ENCODE measurements at places on chromosomes 2 and 18.
A peak's percentile ranks its signal among the peaks of the same experiment; 100 is the strongest.

DNA sequence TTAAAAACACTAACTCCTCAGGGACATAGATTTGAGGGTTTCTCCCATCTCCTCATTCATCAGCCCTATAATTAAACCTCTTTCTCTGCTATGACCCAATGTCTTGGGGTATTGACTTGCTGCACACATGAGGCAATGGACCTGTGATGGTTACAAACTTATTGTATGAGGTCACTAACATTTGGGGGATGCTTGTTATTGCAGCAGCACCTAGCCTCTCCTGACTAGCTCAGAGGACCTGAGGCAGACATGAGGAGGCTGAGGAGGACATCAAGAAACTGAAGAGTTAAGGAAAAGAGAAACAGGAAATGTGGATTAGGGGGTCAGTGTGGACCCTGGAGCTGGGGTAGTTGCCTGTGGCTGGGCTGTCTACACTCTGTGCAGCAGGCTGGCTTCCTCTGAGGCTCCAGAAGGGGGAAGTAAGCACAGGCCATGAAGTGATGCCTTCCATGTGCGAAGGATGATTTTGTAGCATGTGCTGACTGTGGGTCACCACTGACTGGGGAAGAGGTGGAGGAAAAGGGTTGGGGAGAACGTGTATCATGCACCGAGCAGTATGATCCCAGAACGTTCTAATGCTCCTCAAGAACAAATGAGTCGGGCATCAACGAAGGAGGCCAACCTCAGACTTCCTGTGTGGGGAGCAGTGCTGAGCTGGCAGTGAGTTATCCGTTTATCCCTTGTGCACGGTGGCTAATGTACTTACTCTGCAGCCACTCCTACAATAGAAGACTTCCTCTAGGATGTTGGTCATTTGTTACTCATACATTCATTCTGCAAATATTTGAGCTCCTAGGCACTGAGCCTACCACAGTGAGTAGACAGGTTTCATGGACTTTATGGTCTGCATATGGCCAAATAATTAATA lies 42.1 kb upstream of the RFX8 start:
- DNase-seq: no peak

GRCh38 chr2:79638954-79639353 lies 126.1 kb downstream of the CTNNA2 start:
- DNase-seq: no peak

DNA sequence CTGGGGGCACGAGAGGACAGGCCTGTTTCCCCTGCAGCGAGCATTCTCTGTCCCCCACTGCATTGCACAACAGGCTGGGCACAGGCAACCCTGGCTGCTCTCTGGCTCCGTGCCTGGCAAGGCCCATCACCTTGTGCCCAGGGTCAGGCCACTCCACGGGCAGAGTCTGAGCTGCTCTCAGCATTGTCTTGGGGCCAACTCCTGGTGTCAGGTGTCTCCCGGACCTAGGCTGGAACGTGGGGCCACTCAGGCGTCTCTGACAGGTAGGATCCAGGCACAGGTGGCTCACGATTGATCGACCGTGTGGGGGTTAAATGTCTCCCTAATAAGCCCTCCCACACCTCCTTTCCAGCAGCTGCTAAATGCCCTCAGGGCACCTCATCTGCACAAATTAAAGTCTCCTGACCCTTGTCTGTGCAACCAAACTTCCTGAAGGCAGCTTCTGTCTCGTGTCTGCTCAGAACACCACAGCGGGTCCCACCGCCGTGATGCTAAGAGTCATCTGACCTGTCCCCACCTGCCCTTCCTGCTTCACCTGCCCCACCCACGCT lies 66.6 kb upstream of the GPC1 start:
- no peak for DNase-seq

DNA sequence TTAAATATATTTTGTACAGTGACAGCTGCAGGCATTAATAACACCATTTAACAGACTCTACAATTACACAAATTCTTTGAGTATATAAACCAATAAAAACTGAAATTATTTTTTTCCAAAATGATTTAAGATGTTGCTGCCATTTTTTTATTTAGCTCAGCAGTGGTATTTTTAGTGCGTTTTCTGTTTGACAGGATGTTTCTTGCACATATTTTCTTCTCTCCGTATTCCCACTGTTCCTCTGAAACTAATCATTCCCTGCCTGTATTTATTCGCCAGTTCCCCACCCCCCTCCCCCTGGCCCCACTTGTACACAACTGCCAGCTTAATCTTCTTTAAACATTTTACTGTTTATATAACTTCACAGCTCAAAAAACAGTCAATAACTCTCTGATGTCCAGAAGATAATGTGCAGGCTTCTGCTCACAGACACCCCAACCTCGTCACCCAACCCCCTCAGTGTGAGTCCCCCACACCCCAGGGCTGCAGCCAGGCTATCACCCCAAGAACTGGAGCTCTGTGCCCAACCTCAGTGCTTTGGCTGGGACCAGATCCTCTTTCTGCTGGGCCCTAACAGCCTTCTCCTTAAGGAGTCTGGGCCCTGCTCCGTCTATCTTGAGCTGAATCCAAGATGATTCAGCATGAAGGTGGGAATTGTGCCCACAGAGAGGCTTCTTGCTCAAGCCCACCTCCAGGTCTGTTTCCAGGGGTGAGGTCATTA lies 41.6 kb upstream of the MAP4K4 start:
- DNase-seq: no peak

DNA sequence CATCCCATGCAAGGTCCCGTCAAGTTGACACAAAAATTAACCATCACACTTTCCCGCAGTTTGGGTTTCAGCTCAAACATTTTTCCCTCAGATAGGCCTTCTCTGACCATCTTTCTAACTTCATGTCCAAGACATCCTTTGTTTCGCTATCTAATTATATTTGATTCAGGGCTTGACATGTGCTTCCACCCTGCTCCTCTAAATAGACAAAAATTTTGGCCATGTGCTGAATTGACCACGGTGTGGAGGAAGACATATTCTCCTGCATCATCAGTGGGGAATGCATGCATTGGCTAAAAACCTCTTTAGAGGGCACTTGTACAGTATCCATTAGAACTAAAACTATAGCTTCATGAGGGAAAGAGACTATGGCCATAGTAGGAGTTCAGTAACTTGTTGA lies 81.2 kb downstream of the PLCL1 start:
- no peak for DNase-seq

DNA sequence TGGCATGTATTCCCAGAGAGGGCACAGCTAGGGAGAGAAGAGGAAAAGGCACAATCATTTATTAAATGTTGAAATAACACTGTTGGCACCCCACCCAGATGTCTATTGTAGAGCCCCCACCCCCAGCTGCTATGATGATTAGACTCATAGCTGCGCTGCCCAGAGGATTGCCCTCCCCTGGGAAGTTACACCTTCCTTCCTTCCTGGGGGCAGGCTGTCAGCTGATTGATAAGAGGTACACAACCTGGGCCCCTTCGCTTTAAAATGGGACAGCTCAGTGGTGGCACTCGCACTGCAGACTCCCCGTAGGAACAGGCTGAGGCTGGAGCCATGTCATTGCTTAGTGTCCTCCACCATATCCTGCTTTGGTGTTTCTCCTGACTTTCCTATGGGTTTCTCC lies 18.1 kb downstream of the TEX51 start:
- DNase-seq: no peak

- no peak for DNase-seq
Observed at GRCh38 chr2:206305523-206306245, 31.2 kb downstream of the ZDBF2 start.

GRCh38 chr18:49335677-49336076 lies 124.8 kb downstream of the DYM start:
- no peak for DNase-seq

GRCh38 chr2:69773206-69773605 lies 31.3 kb downstream of the ANXA4 start:
- DNase-seq: no peak

GRCh38 chr2:148253685-148254084 lies 232.8 kb downstream of the MBD5 start:
- DNase-seq: no peak

DNA sequence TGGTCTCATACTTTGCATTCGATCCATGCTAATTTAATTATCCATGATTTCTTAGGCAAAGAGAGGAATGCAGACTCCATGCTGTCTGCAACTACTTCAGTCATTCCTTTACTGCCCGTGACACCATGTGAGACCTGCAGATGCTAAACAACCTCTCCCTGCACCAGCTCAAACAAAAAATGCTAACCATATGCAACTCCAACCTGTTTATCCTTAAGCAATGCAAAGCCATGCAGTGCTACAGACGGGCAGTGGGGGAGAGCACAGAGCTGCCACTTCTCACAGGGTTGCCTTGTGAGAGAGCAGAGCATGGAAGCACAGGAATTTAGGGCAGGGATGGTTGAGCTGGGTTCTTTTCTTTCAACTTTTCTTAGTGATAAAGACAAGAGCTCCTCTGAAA lies 74.9 kb upstream of the KLHL14 start:
- no peak for DNase-seq

DNA sequence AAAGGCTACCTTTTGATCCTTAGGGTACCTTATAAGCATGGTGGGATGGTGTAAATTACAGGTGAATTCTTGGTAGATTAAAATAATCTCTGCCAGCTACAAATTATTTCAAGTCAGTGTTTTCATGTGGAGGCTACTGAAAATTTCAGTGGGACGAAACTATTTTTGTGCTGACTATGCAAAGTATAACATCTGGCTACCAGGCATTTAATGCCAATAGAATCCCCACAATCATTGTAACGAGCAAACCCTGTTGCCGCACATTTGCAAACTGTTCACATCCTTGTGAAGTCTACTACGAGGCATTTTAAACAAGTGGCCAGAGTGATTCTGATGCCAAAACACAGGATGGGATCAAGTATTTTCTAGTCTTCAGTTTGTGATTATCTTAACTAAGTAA lies 48.1 kb upstream of the SDC1 start:
- no peak for DNase-seq

- no peak for DNase-seq
Observed at GRCh38 chr18:9874728-9875127, 11.0 kb upstream of the TXNDC2 start.

GRCh38 chr18:34800381-34800780 lies 90.3 kb downstream of the DTNA start:
- DNase-seq: no peak

DNA sequence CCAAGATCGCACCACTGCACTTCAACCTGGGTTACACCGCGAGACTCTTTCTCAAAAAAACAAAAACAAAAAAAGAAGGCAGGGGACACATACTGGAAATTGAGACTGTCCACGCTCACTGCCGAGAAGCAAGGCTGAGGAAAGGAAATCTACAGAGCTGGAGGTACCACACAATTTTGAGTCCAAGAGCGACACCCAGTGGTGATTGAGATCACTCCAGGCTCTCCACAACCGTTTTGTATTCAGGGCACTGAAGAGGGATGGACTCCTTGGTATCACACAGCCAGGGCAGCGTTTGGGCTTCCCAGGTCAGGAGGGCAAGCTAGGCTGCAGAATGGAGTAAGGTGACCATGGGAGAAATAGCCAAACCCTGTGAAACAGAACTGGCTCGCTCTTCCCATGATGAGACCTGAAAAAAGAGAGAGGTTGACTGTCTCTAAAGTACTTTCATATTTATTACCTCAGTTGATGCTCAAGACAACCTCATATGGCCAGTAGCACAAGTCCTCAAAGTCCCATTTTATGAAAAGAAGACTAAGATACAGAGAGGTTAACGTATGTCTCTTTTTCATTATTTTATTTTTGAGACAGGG lies 74.5 kb upstream of the YPEL5 start:
- DNase-seq: peak; percentile 39

GRCh38 chr2:67446491-67446911 lies 49.4 kb downstream of the ETAA1 start:
- DNase-seq: no peak

- DNase-seq: no peak
Observed at GRCh38 chr2:101597347-101597944, 100.1 kb upstream of the MAP4K4 start.

- no peak for DNase-seq
Observed at GRCh38 chr2:62180975-62181374, 14.9 kb upstream of the B3GNT2 start.

DNA sequence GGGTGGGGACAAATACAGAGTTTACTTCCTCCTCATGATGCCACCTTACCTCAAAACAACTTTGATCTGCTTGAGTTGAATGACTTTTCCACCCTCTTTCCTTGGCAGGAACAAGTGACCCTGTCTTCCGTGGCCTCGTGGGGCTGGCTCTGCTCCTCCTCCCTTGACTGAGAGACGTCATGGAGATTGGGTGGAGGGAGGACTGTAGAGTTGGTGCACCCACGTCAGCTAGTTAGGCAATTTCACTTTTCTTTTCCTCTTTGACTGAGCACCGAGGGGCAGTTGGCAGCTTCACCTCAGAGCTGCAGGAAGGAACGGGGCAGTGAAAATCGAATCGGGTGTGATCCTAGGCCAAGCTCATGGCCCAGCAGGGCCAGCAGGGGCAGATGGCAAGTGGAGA lies at the start of gene SP140:
TSS of gene SP140 (plus strand) at position 251 of the 400 bp plus-strand sequence. CDS start at position 360, 109 bp downstream.
- DNase-seq: peak; percentile 65

DNA sequence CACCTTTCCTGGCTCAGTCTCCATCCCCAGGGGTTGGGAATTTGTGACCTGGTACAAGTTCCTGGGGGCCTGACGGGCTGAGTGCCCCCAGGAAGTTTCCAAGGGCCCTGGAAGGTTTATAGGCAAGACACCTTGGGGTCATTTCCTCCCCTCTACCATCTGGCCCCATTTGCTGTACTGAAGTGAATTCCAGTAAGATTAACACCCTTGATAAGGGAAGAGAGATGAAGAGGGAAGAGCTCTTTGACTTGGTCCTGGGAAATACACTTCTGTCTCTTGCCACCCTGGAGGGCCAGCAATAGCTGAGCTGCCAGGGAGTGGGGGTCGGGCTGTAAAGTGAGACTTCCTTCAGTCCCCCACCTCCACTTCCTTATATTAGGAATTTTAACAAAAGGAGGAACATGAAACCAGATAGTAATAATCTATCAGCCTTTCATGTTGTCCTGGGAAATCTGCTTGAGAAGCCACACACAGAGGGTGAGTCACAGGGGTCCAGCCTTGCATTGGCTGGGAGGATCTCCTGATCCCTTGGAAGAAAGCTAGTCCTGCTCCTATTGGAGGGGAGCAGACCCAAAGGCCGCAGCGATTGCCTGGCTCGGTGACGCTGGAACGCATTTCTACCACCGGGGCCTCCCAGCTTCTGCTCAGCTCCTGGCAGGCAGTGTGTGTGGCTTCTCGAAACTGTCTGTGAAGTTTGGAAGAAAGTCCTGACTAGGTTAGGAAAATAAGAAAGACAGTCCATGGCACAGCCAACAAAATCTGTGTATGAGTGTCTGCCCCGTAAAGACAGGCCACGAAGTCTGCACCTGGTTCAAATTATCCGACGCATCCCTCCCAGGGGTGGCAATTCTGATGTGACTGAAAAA lies 87.3 kb downstream of the ACAA2 start:
- no peak for DNase-seq

DNA sequence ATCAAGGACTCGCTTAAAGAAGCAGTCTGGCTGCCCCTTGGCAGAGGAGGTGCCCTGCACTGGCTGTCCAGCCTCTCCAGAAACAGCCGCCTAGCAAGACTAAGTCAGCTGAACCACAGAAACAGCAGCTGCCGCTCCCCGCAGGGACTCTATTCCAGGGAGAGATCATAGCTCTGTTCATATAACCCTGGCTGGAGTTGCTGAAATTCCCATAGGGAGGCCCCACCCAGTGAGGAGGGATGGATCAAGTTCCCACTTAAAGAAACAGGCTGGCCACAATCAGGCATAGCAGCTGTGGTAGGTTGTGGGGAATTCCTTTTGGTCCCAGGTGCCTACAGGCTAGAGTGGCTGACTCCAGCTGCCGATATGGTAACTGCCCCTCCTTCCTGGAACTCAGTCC lies 74.2 kb upstream of the MC4R start:
- DNase-seq: no peak
